ENCODE measurements at places on chromosomes 13 and 19.
A peak's percentile ranks its signal among the peaks of the same experiment; 100 is the strongest.

GRCh38 chr13:97234742-97235141, 12.6 kb downstream of the MBNL2 start:
- DNase-seq = no peak

DNA sequence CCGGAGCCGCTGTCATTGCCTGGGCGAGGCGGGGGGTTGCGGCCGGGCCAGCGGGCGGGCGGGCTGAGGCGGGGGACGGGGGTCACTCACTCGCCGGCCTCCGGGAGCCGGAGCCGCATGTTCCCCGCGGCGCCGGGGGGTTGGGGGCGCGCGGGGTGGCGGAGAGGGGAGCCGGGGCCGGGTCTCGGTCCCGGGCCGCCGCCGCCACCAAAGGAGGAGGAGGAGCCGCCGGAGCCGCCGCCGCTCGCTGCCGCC, 149 bp downstream of the MED26 start:
- no peak for DNase-seq

DNA sequence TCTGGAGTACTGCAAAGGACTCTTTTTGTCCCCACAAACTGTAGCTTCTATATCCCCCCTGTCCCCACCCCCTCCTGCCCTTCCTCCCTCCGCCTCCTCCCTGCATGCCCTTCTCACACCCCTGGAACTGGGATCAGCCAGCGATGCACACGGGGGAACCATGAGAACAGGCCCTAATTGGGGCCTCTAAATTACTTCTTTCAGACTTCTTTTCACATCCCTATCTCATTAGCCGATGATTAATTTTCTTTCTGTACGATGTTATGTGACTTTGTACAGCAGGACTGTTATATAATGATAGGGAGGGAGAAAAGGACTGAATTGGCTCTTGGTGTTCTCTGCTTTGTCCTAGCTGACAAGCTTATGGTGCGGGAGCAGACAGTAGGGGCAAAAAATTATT, 347.5 kb downstream of the DNAJC15 start:
- no peak for DNase-seq

DNA sequence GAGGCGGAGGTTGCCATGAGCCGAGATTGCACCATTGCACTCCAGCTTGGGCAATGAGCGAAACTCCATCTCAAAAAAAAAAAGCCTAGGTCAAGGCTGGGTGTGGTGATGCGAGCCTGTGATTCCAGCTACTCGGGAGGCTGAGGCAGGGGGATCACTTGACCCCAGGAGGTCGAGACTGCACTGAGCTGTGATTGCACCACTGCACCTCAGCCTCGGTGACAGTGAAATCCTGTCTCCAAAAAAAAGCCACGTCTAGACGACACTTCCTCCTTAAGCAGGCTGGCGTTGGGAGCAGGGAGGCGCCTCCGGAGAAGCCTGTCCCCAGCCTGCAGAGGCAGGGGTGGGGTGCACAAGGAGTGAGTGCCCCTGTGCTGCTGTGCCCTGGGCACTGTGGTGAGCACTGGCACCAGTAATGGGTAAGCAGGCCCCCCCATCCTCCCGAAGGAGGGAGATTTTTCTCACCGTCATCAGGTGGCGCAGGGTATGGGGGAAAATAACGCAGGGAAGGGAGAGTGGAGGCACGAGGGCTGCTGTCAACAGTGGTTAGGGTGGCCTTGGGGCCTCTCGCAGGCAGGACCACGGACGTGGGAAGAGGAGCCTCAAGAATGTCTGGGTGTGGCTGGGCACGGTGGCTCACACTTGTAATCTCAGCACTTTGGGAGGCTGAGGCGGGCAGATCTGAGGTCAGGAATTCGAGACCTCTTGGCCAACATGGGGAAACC, 706 bp downstream of the P2RY11 start:
- DNase-seq = no peak

DNA sequence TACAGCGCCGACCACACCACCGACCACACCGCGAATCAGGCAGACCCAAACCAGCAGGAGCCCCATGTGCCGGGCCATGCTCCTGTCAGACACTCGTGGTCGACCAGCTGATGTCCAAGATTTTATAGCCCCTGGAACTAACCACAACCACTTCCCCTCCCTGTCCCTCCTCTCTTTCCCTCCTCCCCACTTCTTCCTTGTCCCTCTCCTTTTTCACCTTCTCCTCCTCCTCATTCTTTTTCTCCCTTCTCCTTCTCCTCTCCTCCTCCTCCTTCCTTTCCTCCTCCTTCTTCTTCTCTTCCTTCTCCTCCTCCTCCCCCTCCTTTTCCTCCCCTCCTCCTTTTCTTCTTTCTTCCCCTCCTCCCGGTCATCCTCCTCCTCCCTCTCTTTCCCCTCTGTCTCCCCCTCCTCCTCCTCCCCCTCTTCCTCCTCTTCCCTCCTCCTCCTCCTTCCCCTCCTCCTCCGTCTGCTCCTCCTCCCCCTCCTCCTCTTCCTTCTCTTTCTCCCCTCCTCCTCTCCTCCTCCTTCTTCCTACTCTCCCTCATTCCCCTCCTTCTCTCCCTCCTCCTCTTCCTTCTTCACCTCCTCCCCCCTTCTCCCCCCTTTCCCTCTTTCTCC, 670 bp downstream of the BSPH1 start:
- DNase-seq = no peak

GRCh38 chr19:18496167-18496979, 25.5 kb downstream of the ELL start:
- peak; percentile 23 for DNase-seq

Data from stimulated activated CD8-positive, alpha-beta memory T cell treated with anti-CD3 and anti-CD28 coated beads, Interleukin-7, amount 100 ng/mL, for 1 hour (primary cell).